Naive thymus-derived CD8-positive, alpha-beta T cell (primary cell): ENCODE measurements at places on chromosomes 1 and 21.

DNA sequence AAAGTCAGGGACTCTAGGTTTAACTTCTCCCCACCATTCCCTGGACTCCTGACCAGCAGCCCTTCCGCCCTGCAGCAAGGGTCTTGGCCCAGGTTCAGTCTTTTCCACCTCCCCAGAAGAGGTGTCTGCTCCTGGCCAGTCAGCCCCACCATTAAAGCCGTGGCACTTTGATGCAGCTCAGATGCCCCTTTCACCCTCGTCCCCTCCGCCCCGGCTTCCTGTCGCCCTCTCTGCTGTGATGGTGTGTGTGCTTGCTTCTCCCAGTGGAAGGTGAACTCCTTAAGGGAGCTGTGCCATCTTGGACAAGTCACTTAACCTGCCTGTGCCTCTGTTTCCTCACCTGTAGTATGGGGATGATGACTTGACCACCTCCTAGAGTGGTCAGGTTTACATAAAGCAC is 17.8 kb upstream of the TTC4 start:
- DNase-seq = no peak

DNA sequence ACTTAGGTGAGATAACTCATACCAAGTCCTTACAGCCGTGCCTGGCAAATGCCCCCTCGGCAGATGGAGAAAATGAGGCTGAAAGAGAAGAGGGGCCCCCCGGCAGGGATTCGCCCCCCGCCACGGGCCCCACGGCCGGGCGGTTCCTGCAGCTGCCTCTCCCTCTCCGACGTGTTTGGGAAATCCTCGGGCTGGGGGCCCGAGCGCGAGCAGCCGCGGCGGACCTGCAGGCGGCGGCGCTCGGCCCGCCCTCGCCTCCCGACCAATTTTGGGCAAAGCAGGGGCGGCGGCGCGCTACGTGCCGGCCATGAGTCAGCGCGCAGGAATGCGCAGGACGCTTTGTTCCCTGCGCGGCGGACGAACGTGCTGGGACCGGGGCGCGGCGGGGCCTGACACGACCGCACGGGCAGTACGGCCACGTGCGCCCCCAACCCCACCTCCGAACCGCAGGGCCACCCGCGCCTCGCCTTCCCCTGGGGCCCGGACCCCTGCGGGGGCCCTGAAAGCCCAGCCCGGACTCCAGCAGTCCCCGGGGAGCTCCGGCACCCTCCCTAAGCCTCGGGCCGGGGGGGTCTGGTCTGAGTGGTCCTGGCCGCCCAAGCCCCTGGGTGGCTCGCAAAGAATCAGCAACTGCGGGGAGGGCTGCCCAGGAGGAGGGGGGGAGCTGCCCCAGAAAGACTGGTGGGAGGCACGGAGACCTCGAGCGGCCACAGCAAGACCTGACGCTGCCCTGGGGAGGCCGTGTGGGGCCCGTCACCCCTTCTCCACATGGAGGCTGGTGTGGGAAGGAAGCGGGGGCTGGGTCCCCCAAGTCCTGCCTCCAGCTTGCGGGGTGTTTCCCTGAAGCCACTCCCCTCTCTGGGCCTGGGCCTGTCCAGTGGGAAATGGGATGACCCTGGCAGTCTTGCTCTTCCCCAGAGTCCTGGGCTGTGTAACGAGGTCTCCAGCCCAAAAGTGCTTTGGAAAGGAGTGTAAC is 11.9 kb upstream of the EDN2 start:
- DNase-seq = no peak

DNA sequence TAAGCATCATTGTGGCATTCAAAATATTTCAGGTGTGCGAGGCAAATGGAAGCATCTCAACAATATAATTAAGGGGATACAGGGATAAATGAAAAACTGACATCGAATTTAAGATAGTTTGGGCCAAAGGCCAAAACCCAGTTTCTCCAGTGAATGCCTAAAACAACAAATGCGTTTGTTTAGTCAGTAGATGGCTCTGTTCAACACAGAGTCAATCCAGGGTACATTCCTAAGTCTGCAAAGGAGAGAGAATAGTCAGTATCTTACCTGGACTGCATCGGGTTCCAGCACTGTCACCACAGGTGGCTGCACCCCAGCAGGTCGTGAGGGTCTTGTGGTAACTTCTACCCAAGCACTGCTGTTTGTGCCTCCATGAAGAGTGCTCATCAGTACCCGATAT is 321.1 kb downstream of the KCTD3 start:
- DNase-seq = no peak

DNA sequence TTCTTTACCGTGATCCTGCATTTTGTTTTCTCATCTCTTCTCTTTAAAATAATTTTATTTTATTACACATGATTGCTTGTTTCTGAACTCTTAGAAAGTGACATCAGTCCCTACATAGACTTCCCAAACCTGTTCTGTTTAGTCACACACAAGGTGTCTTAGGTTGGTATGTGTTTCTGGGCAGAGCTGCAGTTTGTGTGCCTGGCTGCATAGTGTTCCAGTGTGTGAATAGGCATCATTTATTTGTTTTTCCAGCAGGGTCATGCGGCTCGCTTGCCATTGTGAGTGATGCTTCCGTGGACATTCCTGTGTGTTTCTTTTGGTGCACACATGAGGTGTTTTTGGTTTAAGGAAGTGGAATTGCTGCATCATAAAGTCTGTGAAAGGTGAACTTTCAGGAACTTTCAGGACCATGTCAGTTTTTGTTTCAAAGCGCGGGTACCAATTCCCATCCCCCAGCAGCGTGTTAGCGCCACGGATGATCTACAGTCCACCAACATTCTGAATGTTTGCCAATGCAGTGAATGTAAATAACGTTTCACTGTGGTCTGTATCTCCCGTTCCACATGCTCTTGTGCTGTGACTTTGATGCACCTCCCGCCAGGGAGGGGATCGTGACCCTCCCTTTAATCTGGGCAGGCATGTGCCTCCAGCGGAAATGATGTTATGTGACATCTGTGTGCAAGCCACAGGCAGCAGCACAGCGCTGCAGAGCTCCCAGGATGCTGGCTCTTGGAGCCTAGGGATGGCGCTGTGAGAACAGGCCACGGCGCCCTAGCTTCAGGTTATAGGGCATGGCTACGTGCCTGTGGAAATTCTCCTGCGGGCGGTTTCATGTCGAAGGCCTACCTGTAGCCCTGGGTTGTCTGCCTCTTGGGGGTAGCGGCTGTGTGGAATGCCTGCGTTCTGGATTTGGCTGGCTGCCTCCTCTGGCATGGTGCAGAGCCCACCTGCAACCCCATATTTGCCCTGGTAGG is 144.6 kb upstream of the COL6A1 start:
- DNase-seq = no peak

GRCh38 chr1:78292361-78292760 is 198.4 kb upstream of the PTGFR start:
- no peak for DNase-seq

DNA sequence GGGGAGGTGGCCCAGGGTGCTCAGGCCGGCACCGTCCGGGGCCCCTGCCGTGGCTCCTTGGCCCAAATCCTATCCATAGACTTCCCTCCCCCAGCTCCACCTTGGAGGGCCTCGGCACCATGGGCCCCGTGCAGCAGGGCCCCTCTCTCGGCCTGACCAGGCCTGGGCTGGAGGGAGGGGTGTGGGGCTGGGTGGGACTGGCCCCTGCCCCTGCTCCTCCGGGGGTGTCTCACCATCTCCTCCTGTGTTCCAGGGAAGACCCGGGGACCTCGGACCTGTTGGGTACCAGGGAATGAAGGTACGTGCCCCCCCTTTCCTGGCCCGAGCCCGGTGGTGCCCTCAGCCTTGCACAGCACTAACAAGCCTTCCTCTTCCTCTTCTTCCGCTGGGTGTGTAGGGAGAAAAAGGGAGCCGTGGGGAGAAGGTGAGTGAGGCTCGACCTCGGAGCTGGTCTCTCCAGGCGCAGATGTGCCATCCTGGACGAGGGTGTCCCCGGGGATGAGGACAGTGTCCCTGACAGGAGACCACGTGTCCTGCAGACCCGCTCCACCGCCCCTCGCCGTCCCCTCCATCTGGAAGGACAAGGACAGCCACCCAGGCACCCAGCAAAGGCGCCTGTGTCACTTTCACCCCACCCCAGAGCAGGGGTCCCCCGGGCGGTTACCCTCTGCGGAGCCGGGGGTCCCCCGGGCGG is 7.9 kb downstream of the COL6A1 start:
- no peak for DNase-seq

DNA sequence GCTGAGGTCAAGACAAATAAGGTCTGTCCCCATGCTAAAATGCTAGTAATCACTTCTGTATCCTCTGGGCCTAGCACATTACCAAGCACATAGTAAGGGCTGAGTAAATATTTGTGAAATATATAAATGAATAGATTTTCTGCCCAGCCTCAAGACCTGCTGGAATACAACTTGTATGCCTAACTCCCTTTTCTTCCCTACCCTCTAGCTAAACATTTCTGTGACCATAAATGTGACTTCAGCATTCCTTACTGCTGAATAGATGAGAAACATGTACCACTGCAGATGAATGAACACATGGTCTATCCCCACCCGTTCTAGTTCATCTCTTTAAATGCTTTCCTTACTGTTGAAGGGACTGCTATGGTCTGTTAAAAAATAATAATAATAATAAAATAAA is 209.0 kb upstream of the HOOK1 start:
- no peak for DNase-seq

DNA sequence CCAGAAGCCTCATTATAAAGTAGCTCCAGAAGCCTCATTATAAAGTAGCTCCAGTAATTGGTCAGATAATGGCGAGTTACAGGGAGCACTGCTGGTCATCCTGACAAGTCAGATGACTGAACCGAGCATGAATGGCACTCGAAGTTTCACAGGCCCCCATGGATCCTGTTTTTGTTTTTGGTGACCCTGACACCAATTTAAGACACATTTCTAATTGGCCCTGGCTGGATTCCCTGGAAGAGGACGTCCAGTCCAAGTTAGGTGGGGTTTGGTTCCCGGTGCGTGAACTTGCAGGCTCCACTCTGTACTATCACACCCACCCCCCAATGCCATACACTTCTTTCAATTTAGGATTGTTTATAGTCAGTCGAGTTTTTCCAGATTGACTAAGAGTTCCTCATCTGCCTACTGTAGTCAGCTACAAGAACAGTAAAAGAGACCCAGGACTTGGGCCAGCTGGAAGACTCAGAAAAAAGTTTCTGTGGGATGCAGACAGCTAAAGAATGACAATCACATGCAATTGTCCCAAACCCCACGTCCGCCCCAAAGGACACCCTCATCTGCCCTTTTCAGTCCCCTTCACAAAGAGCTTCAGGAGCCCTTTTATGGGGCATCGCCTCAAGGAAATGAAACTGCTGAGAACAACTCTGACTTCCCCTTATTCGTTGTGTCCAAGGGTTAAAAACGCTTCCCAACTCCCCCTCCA is 2.7 kb downstream of the DHRS3 start:
- no peak for DNase-seq

- DNase-seq = no peak
These were observed 239.9 kb upstream of the TMEM51 start for GRCh38 chr1:14913482-14914177.

- DNase-seq = no peak
These were observed 27.5 kb upstream of the ATF3 start for GRCh38 chr1:212581034-212581433.

GRCh38 chr1:114316204-114316603 is 162.5 kb upstream of the SYT6 start:
- DNase-seq = no peak

DNA sequence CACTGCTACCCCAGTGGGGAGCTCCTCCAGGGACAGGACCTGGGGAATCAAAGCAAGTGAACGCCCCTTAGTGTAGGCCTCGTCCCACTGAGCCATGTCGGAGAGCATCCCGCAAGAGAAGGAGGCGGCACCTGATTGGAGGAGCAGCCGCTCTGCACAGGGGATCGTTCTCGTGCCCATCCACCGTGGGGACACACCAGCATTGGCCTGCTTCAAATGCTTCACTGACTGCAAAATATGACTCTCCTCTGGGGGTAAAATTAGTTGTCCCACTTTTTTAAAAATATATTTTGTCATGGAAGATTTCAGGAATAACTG is 111.0 kb downstream of the PDE9A start:
- DNase-seq = no peak

DNA sequence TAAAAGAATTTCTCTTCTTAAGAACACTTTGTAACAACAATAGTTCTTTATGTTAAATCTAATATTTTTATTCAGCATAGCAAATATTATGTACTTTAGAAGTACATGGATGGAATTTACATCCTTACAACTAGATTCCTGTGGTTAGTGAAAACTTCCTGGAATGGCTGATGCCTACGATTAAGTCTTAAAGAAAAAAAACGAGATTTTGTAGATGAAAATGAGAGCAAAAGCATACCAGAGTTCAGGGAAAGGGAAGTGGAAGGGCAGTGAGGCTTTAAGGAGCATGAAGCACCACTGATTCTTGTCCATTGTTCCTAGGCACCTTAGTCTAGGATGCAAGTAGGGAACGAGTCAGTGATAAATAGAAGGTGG is 26.7 kb downstream of the CFH start:
- no peak for DNase-seq

DNA sequence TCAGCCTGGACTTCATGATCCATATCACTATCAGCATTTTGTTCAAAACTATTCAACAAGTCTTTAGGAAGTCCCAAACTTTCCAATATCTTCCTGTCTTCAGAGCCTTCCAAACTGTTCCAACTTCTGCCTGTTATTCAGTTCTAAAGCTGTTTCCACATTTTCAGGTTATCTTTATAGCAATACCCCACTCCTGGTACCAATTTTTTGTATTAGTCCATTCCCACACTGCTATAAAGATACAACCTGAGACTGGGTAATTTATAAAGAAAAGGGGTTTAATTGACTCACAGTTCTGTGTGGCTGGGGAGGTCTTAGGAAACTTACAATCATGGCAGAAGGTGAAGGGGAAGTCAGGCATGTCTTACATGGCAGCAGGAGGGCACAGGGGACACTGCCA is 18.3 kb upstream of the DNAH14 start:
- no peak for DNase-seq

DNA sequence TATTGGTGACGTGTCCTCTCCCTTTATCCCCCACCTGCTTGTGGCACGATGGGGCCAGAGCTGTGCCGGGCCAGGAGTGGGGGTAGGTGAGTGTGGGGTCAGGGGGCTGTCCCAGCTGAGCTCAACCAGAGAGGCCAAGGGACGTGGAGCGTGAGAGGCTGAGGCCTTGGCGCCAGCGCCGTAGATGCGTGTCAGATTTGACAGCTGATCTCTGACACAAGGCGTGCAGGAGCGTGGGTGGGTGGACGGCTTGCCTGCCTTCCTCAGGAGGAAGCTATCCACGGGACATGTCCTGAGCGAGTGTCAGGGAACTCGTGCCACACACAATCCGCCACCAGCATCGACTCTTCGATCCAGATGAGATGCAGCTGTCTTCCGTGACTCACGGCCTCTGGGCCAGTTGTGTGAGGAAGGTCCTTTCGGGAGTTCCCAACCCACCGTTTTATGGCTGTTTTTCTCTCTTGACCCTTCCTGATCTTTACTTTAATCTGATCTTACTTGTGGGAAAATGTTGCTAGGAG is 56.7 kb downstream of the SPSB1 start:
- no peak for DNase-seq
